NCI-H1436 treated with DMSO at 0.1 percent for 48 hours (cell line): ENCODE measurements at places on chromosomes 7 and 10.

GRCh38 chr10:79392020-79392398 is 44.7 kb downstream of the PPIF start:
- no peak for DNase-seq

GRCh38 chr7:148142660-148143248 is 447.8 kb upstream of the C7orf33 start:
- DNase-seq, result no peak

GRCh38 chr7:50754684-50755083 is 28.0 kb downstream of the GRB10 start:
- no peak for DNase-seq

GRCh38 chr7:98655611-98656010 is 38.5 kb downstream of the NPTX2 start:
- DNase-seq, result no peak

- no peak for DNase-seq
Observed at GRCh38 chr7:37488163-37488764, 39.6 kb upstream of the ELMO1 start.

DNA sequence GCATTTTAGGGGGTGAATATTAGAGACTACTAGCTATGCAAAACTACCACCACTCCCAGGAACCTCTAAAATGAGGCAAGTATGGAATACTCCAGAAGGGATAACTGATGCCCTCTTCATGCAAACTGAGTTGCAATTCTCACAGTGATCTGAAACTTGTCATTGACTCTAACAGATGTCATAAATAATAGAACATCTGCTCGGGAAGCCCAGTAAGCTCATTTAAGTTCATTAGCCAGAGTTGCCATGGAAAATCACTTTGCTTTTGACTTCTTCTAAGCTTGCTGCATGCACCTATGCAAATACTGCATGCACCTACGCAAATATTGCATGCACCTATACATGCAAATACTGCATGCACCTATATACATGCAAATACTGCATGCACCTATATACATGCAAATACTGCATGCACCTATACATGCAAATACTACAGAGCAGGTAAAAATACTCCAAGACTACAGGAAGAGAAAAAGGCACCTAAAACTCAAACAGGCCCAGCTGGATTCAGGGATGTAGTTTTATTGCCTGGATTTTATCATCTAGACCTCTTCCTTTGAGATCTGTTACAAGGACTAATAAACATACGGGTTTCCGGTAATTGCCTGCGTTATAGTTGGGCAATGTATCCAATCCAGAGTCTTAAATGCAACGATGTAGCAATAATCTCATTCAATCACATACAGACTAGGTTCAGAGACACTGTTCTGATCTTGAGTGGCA is 1061.1 kb upstream of the AUTS2 start:
- DNase-seq, result no peak

DNA sequence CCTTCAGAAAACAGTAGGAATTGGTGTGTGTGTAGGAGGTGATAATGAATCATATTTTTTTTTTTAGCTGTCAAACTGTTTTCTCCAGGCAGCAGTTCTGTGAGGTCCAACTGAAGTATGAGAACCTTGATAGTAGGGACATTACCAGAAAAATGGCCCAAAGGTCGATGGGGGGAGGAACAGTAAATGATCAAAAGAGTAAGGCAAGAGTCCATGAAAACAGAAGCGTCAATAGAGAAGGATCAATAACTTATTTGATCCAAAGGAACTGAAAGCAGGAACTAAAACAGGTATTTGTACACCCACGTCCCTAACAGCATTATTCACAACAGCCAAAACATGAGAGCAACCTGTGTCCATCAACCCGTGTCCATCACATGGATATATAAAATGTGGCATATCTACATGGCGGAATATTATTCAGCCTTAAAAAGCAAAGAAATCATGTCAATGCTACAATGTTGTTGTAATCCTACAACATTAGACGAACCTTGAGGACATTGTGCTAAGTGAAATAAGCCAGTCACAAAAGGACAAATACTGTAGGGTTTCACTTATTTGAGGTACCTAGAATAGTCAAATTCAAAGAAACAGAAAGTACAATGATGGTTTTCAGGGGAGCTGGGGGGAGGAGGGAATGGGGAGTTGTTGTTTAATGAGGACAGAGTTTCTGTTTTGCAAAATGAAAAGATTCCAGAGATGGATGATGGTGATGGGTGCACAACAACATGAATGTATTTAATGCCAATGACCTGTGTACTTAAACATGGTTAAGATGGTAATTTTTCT is 214.0 kb upstream of the KLF14 start:
- no peak for DNase-seq

GRCh38 chr7:43141091-43141490 is 28.6 kb downstream of the HECW1 start:
- no peak for DNase-seq

DNA sequence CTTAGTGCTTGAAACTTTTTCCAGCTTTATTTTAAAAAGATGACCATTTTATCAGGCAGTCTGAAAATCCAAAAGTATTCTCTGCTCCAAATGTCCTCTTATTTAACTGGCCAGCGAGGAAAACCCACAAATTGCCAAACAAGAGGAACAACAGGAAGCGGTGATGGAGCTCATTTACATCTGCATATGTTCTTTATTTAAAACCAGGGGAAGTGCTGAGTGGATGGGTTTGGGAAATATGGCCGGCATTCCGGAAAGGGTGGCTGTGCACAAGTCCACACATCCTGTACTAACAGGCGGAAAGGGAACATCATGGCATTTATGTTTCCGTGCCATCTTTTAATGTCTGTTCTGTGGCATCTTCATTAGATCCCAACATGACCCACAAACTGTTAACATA is 974.5 kb downstream of the LRMDA start:
- no peak for DNase-seq

- no peak for DNase-seq
Observed at GRCh38 chr7:31190906-31191305, 138.8 kb downstream of the ADCYAP1R1 start.

DNA sequence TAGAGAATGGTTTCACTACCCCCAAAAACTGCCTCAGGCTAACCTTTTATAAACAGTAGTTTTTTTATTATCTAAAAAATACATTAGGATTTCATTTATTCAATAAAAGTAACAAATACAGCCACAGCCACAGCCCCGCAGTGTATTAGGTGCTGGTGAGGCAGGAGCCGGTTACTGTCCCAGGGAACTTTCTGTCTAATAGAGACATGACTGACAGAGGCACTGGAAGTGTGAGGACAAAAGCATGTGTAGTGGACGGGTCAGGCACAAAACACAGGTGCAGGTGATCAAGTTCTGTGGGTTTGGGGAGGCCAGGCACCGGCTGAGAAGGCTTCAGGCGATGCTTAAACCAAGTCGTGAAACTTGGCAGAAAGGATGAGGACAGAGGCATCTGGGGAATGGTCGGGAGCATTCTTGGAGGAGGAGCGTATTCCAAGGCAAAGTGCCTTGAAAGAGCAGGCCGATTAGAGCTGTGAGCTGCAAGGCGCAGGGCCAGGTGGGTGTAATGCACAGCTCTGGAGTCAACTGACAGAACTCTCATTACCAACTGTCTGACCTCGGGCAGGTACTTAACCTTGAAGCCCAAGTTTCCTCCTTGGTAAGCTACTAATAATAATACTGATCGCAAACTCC is 138.2 kb downstream of the USP6NL start:
- DNase-seq, result no peak

DNA sequence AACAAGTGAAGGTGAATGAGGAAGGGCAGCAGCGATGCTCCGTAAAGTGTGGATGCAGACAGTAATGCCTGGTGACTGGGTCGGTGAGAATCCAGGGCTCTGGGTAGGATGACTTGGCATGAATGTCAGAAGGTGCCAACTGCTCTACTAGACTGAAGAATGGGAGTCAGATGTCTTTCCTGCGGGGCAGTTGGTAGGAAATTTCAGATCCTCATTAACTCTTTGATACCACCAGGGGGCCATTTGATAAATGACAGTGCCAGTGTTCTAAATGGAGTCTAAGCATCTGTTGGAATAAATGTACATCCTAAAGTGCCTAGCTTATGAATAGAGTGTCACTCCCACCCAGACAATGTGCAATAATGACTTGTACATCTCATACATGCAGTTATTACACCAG is 462.0 kb downstream of the GRM8 start:
- DNase-seq, result peak; percentile 52

DNA sequence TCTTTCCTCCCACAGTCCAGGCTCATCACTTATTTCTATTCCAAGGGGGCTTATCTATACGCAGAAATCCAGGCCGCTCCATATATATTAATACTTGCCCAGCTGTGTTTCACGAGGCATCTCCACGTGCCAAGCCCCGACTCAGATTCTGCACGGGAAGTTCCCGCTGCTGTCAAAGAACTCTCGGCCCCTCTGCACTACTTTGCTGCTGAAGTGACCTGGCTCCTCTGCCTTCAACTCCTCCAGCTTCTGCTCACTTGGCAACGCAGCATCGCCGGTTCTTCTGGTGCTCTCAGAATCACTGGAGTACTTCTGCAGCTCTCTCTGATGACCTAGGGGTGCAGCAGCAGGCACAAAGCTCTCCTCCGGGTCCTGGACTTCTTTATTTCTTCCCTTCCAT is 9.7 kb upstream of the CHST12 start:
- no peak for DNase-seq

DNA sequence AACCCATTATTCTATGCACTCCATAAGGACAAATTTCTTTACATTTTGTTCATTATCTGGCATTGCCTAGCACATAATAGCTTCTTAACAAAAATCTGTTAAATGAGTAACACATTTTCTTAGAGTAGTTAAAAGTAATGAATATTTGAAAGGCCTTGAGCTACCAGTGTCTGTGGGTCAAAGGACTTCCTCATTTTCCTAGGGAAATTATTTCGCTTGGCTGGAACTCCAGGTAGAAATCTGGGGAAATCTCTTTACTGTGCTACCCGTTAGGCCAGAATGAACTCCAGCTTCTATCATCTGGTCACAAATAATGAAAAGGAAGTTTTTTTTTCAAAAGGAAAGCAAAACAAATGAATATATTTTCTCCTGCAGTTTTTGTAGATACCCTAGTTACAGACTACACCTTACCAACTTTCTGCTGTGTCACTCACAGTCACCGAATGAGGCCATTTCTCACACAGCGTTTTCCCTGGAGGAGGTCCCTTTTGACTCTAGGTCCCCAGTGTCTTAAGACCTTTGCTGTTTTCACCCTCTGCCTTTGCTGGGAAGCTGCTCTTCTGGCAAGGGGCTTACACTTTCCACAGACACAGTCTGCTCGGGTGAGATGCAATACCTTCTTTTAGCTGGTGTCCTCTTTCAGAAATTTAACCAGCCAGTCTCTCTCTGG is 1.6 kb downstream of the SAMD9L start:
- no peak for DNase-seq

DNA sequence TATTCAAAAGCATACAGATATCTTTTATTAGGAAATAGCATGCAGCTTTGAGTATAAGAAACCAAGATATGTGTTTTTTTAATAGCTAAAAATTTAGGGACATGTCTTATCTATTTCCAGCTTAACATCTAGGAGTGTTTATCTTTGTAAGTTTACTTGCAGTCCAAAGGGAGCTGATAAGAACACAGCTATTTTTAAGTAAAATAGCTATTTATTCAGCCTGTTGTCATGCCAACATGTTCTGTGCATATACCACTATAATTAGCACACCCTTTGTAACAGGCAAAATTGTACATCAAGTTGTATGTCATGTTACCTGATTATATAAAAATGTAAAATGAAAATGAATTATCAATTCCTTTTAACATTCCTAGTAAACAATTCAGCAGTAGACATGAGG is 29.6 kb downstream of the FAM133B start:
- no peak for DNase-seq

- no peak for DNase-seq
Observed at GRCh38 chr7:139691253-139691781, 86.5 kb downstream of the HIPK2 start.

- DNase-seq, result no peak
Observed at GRCh38 chr10:128113026-128113425, 13.2 kb downstream of the MKI67 start.

GRCh38 chr7:139727151-139727705 is 50.6 kb downstream of the HIPK2 start:
- DNase-seq, result no peak

GRCh38 chr10:86047588-86047987 is 319.0 kb downstream of the GRID1 start:
- DNase-seq, result no peak

- DNase-seq, result no peak
Observed at GRCh38 chr7:120842121-120842621, 15.8 kb downstream of the TSPAN12 start.

DNA sequence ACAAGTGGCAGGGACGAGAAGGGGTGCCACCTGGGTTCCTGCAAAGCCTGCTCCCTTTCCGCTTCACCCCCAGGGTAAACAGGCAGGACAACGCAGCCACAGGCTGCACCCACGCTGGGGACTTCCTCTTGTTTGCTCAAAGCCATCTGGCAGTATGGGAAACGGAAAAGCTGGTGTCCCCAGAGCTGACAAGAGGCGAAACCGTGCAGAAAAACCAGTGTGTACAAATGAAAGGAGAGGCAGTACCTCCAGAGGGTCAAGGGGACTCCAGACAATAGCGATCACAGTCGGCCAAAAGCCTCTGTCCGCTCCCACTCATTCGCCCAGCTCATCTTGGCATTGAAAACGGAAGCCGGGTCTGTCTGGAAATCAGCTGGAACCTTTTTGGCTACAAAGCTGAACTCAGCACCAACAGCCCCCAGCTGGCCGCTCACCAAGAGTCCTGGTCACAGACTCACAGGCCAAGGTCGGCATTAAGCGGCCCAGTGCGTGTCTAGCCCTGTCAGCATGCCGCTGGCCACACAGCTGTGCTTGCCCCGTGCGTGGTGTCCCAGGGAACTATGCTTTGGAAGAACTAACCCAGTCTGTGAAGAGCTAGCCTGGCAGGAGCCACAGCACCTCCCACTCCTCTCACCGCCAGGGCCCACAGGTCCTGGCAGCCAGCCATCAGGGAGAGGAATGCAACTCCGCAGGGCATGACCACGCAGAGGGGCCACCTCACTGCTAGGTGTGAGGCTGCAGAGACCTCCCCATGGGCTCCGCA is 10.4 kb downstream of the TNS3 start:
- no peak for DNase-seq

DNA sequence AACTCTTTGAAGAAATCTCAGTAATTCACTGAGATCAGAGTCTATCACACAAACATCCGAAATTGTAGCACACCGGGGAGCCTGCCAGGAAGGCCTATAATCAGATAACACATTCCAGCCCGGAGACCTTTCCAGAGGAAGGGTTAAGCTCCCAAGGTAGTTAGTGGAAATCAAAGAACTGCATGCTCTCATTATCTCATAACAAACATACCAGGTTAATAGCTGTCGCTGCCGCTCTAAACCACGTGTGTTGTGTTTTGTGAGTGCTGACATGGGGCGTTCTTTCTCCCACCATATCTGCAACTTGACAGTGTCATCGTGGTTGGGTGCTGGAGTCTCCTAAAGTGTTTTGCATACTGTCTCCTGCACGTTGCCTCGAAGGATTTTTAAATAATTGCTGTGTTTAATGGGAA is 120.7 kb upstream of the CARD11 start:
- DNase-seq, result no peak

- DNase-seq, result peak; percentile 46
Observed at GRCh38 chr10:3424111-3424851, 251.7 kb upstream of the PITRM1 start.

GRCh38 chr7:157397731-157398691 is 61.2 kb downstream of the DNAJB6 start:
- DNase-seq, result no peak
